Activated T-cell treated with anti-CD3 and anti-CD28 coated beads, Interleukin-2, amount 50 U/mL, for 72 hours (primary cell): ENCODE measurements at places on chromosomes 12 and 14.
A peak's percentile ranks its signal among the peaks of the same experiment; 100 is the strongest.

GRCh38 chr12:1870086-1870485 lies 48.4 kb downstream of the CACNA2D4 start:
- DNase-seq: no peak

GRCh38 chr12:109393437-109394345 lies 46.0 kb downstream of the MYO1H start:
- peak; percentile 29 for DNase-seq

DNA sequence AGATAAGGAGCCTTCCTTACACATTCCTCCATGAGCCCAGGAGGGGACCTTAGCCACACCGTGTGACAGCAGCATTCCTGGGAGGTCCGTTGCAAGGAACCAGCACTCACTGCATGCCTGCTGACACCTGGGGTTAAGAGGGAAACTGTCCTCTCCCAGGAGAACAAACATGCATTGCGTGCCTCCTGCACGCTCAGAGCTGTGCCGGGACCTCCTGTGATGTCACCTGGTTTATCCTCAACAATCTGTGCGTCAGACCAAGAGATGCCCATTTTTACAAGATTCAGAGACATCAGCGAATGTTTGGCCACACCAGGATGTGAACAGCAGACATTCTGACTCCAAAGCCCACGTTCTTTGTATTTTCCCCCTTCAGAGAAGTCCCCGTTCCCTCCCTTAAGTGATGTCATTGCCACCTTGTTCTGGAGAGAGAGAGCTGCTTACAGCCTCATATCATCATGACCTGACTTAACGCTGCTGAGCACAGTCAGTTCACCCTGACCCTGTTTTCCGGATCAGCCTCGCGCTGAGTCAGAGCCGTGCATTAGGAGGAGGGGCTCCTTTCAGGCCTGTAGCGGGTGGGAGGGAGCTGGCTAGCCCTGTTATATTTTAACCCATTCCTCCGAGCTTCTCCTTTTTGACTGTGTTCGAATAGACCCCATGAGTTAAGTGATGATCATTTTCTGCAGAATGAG lies 36.2 kb downstream of the TMEM120B start:
- DNase-seq: peak; percentile 43

DNA sequence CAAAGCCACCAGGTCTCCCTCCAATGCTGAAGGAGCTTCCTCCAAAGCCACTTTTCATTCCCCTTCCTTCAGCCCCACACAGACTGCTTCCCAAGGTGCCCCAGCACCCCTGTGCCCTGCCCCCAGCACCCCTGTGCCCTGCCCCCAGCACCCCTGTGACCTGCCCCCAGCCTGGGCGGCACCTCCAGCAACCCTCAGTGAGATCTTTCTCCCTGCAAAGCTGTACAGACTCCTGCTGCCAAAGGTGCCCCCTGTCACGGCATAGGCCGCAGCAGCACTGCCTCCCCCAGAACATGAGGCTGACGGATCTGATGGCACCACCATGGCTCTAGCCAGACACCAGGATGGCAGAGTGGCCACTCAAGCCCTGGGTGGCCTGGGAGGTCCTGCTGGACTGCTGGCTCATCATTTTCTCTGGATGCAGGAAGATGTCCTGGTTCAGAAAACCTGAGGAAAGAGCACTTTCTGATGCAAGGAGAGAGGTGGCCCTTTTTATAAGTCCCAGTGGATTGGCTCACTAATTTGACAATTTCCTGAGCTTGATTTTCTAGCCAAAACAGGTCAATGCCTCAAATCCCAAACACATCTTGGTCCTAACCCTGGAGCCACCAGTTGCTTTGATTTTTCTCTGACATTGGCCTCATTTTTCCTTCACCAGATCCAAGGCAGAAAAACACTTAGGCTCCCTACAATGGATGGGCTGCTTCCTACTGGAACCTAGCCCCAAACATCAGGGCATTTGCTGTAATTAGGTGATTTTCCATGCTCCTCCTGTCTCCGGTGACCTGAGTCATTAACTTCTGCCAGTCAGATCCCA lies 32.7 kb upstream of the KRT77 start:
- DNase-seq: no peak

- no peak for DNase-seq
These were observed 161.7 kb upstream of the PLEKHA5 start for GRCh38 chr12:18967814-18968213.

DNA sequence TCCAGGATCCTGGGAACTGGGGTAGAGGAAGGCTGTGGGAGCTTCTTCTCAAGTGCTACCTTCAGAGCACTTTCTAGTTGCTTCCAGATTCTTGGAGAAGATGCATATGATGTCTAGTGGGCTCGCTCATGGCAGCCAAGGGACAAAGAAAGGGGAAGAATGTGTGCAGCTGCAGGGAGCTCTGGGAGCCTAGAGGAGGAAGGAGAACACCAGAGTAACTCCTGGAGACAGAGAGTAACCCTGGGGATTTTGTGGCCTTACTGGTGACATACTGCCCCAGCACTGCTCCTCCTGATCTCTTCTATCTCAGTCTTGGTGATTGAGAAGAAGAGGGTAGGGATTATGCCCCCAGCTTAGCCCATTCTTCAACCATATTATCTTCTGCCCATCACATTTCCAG lies 10.3 kb upstream of the SP7 start:
- DNase-seq: no peak

- no peak for DNase-seq
These were observed 26.4 kb upstream of the MED13L start for GRCh38 chr12:116303929-116304328.

DNA sequence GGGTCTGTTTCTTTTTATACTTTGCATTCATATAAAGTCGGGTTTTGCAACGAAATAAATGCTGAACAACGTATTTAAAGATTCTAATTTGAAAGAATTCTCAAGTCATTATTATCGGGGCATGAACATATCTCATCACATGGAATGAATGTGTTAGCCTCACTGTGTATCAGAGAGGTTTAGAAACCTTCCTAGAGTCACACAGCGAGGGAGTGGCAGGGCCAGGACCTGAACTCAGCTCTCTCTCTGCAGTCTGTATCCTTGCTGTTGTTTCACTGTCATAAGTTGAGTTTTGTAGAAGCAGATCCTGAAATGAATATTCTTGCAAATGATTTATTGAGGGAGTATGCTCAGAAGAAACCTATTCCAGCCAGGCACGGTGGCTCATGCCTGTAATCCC lies 209.2 kb upstream of the NOS1 start:
- no peak for DNase-seq

- no peak for DNase-seq
These were observed 129.7 kb upstream of the GRIP1 start for GRCh38 chr12:66808606-66809005.

GRCh38 chr12:86148071-86148470 lies 108.1 kb downstream of the MGAT4C start:
- DNase-seq: no peak

- no peak for DNase-seq
These were observed 3.0 kb downstream of the SSTR1 start for GRCh38 chr14:38210587-38211216.

- no peak for DNase-seq
These were observed 4.1 kb downstream of the CIPC start for GRCh38 chr14:77102154-77102553.

DNA sequence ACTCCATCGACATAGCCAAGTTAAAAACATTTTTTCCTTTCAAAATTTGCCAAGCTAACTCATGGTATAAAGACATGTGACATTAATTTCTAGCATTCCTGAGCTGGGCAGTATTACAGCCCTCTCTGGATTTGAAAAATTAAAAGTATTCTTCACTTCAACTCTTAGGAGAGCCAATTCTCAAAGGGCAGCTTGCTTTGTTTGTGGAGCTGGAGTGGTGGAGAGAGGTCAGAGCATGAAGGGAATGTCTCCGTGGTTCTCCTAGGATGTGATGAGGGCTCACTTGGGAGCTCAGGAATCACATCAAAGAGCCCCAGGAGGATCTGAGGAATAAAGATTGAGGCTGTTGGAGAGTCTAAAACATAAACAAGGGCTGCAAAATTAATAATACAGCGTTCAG lies 46.9 kb upstream of the RGS6 start:
- no peak for DNase-seq

- DNase-seq: no peak
These were observed 14.9 kb upstream of the MLXIP start for GRCh38 chr12:122063694-122064024.

- no peak for DNase-seq
These were observed 2.1 kb upstream of the NDRG2 start for GRCh38 chr14:21026988-21027315.

GRCh38 chr12:102475355-102475754 lies 5.0 kb downstream of the IGF1 start:
- no peak for DNase-seq

- DNase-seq: no peak
These were observed 194.1 kb downstream of the MON2 start for GRCh38 chr12:62660756-62661155.

- DNase-seq: no peak
These were observed 80.4 kb upstream of the GPR68 start for GRCh38 chr14:91324606-91325575.

DNA sequence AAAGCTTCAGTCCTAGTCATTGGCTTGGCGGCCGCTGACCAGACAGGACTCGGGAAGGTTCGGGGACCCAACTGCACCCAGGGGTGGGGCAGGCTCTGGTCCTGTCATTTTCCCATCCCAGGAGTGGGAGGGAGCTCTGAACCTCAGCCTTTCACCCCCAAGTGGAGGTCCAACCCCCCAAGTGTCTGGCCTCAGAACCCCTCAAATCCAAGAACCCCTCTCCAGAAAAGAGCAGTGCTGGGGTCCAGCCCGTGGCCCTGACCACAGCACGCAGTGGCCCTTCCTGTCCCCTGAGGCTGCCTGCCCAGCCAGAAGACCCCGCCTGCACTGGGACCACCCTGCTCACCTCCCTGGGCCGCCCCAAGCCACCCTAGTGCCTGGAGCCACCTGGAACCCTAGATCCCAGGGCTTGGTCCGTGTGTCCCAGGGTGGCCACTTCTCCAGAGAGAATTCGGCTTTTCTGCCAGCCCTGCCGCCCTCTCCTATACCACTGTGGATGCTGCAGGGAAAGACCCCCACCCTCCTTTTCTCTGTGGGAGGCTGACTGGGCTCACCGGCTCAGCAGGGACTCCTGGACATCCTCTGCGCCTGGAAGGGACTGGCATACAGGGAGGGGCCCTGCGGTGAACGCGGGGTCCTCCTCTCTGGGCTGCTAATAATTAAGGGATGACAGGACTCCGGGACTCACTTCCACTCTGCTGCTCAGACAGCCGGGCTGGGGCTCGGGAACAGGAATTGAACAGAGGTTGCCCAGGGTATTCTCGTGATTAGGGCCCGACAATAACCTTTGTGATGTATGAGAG lies 326.9 kb upstream of the SFSWAP start:
- no peak for DNase-seq

DNA sequence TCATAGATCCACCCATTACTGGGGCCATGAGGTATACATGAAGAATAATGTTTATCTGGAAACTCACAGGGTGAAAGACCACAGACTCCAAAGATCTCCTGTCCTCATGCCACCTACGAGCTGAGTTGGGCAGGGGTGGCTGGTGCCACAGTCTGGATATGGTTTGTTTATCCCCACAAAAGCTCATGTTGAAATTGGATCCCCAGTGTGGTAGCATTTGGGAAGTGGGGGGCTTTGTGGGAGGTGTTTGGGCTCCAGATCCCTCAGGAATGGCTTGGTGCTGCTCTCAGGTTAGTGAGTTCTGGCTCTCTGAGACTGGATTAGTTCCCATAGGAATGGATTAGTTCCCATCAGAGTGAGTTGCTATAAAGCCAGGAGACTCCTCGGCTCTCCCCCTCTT lies 192.3 kb upstream of the FSCB start:
- DNase-seq: no peak

GRCh38 chr14:53491884-53492277 lies 338.8 kb upstream of the DDHD1 start:
- DNase-seq: no peak

GRCh38 chr12:132141976-132142678 lies 2.0 kb downstream of the DDX51 start:
- no peak for DNase-seq

DNA sequence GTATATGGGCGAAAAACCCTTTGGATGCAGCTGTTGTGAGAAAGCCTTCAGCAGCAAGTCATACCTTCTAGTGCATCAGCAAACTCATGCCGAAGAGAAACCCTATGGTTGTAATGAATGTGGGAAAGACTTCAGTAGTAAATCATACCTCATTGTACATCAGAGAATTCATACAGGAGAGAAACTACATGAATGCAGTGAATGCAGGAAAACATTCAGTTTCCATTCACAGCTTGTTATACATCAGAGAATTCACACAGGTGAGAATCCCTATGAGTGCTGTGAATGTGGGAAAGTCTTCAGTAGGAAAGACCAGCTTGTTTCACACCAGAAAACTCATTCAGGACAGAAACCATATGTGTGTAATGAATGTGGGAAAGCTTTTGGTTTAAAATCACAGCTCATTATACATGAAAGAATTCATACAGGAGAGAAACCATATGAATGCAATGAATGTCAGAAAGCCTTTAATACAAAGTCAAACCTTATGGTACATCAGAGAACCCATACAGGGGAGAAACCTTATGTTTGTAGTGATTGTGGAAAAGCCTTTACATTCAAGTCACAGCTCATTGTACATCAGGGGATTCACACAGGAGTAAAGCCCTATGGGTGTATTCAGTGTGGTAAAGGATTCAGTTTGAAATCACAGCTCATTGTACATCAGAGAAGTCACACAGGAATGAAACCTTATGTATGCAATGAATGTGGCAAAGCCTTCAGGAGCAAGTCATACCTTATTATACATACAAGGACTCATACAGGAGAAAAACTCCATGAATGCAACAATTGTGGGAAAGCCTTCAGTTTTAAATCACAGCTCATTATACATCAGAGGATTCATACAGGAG lies 21.4 kb downstream of the ZNF268 start:
- no peak for DNase-seq

DNA sequence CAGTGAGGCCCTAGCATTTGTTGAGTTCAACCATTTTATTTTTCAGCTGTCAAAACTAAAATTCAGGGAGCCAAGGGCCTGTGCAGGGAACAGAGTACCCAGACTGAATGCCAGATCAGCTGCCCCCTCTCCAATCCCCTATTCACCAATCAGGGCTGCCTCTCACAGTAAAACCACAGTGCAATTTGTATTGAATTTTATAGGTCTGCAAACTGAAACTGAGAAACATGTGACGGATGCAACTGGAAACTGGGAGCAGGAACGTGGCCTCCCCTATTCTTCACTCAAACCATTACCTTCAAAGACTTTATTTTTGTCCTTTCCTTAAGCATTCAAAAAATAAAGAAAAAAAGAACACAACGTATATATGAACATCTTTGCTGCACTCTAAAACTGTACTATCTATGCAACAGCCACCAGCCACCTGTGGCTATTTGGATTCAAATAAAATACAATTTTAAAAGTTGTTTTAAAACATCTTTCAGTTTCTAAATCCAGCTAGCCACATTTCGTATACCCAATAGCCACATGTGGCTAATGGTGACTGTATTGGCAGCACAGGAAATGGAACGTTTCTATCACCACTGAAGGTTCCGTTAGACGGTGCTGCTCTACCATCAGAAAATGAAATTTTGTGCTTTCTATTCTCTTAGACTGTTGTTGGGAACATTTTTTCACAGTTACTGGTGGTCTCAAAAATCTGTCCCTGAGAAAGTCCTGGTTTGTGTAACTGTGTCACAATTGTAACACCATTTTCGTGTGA lies 371.3 kb upstream of the FAR2 start:
- no peak for DNase-seq

- DNase-seq: no peak
These were observed 25.1 kb upstream of the LRTM2 start for GRCh38 chr12:1795221-1795784.
